Thoracic aorta endothelial cell (primary cell): ENCODE measurements at places on chromosomes 13 and 19. TPM values are rescaled to one million over a fixed set of nuclear protein-coding genes. Genes with fewer than 3 reads are reported as not detected.

The LYPD3 gene
- not detected in 2 replicates for total RNA-seq

The SIGLEC7 gene
- total RNA-seq: not detected in 2 replicates

The ASPDH gene
- total RNA-seq: not detected in 2 replicates

The ZNF709 gene
- total RNA-seq: 2.8 and 2.9 TPM in 2 replicates

The KRTDAP gene
- total RNA-seq: not detected in 2 replicates

The LILRA1 gene
- total RNA-seq: not detected in 2 replicates

The SOX1 gene
- not detected in 2 replicates for total RNA-seq
